ENCODE measurements at places on chromosomes 2 and 18. TPM values are rescaled to one million over a fixed set of nuclear protein-coding genes. Genes with fewer than 3 reads are reported as not detected.

TMEFF2 gene
- 0.07 TPM for total RNA-seq

C18orf32 gene
- total RNA-seq = 13.9 TPM

MPV17 gene
- 60.1 TPM for total RNA-seq

NPAS2 gene
- total RNA-seq = 35.6 TPM

LCT gene
- under 0.01 TPM for total RNA-seq

GRB14 gene
- total RNA-seq = 10.0 TPM

UGT1A9 gene
- total RNA-seq = not detected

FAP gene
- total RNA-seq = 0.53 TPM

ASB18 gene
- not detected for total RNA-seq

IAH1 gene
- 30.9 TPM for total RNA-seq

CHN1 gene
- total RNA-seq = 27.3 TPM

NETO1 gene
- not detected for total RNA-seq

GLB1L gene
- 5.0 TPM for total RNA-seq

MSH6 gene
- 84.1 TPM for total RNA-seq

HNRNPLL gene
- total RNA-seq = 67.7 TPM

NPC1 gene
- 65.4 TPM for total RNA-seq

ESPNL gene
- under 0.01 TPM for total RNA-seq

NUP35 gene
- total RNA-seq = 32.9 TPM

KLHL14 gene
- not detected for total RNA-seq

Measured in thoracic aorta endothelial cell (primary cell).